ENCODE measurements at places on chromosomes 6 and 20.

DNA sequence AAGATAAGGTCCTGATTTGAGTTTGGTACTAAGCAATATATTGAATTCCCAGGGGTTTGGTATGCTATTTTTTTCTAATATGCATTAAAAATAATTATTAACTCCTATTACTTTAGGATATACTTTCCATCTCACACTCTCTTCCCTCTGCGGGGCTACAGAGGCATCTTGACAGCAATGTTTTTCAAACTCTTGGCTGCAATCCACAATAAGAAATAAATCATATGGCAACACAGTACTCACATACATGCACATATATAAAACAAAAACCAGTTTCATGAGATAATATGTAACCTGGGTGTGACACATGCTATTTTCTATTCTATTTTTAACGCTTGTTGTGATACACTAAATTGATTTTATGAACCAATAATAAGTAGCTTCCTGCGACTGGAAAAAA is 189.5 kb downstream of the UNC5CL start:
- DNase-seq = no peak

DNA sequence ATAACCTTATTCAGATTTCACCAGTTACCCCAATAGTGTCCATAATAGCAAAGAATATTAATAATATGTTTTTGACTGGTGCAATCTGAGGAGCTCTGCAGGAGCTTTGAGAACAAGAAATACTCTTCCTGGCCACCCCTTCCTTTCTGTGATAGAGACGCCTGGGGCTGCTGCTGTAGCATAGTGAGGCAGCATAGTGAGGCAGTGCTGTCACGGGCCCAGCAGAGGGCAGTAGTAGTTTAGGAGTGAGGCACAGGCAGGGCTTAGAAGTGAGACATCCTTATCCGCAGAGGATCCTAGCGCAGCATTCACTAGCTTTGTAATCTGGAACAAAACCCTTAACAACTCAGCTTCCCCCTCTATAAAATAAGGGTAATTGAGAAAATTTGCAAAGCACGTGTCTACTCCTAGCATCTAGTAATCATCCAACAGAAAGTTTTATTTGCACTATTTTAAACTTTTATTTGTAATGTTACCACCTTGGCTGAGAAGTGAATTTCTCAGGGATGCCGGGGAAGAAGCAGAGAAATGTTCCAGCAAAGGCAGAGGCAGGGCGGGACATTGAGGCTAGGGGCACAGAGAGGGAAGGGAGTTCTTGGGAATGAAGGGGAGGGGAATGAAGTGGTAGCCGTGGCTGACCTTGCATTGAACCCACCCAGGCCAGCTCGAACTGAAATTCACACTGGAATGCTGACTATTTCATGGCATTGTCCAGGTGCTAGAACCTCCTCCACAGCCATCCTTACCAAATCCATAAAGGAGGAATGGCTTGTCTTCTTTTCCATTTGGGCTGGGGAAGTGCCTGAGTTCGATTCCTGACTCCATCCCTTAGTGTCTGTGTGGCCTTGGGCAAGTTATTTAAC is 78.8 kb downstream of the CDS2 start:
- DNase-seq = peak; percentile 62

DNA sequence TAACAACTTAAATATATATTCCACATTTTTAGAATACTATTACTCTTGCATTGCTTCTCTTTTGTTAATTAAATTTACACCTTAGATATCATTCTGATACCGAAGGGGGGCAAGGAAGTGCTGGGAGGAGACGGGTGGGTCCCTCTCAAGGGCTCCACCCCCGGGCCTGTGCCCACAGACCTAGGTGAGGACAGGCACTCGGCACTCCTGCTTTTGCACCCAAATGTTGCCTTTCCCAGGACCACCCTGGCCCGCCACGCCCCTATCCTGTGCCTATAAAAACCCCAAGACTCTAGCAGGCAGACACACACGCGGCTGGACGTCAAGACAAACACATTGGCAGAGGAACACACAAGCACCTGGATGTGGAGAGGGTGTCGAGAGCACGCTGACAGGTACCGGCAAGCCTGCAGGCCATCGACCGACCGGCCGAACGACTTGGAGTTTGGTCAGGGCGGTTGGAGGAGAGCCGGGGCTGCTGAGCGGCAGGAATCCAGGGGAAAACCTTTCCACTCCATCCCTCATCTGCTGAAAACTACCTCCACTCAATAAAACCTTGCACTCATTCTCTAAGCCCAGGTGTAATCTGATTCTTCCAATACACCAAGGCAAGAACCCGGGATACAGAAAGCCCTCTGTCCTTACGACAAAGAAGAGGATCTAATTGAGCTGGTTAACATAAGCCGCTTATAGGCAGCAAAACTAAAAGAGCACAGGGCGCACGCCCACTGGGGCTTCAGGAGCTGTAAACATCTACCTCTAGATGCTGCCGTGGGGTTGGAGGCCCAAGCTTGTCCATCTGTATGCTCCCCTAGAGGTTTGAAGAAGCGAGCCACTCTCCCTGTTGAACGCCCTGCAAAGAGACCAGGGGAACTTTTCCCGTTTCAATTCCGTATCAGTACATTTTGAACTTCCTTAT is 197.4 kb upstream of the PRSS16 start:
- no peak for DNase-seq

GRCh38 chr6:161401587-161402309 is 127.9 kb upstream of the AGPAT4 start:
- DNase-seq = no peak

GRCh38 chr6:37492236-37492972 is 7.3 kb downstream of the CCDC167 start:
- DNase-seq = peak; percentile 54

DNA sequence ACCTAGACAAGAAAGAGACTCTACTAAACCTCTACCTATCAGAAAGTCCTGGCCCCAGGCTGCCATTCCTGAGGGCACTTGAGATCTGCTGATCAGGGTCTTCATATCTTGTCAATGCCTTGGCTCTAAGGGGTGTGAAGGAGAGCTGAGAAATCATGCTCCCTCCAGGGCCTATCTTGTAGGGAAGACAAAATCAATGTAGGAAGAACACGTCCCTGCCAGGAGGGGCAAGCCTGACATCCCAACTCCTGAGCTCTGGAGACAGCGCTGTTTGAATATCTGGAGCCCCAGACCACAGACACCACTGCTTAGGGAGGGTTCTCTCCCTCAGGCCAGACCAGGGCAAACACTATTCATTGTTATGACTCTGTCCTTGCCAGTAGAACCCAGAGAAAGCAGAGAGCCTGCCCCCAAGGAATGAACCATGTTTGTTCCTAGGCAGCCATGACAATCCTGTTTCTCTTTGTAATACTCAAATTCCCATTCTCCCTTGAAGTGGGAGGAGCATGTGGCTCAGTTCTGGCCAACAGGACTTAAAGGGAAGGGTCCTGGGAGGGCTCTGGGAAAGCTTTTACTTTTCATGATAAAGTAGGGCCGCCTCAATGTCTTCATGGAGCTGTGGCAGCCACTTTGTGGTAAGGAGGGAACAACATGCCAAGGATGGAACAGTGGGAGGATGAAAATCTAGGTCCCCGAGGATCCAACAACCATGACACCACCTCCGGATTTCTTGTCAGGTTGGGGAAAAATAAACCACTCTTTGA is 1.8 kb upstream of the FASTKD5 start:
- no peak for DNase-seq

DNA sequence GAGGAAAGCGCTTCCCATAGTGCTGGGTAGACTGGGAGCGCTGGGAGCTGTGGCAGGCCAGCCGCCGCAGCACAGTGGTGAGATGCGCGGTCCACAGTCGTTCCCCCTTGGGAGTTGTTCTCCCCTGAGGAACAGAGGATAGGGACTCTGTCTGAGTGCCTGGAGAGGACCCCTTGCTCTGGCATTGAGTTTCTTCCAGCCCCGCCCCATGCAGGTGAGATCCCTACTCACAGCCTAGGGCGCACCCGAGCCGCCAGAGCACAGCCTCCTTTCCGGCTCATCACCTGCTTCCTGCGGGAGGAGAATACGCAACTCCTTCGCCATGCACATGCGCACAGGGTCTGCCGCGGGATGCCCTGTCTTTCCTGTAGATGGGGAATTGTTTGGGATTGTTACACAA is 140.6 kb downstream of the PACRG start:
- no peak for DNase-seq

- DNase-seq = no peak
Observed at GRCh38 chr20:35625584-35626385, 10.2 kb downstream of the SPAG4 start.

- no peak for DNase-seq
Observed at GRCh38 chr6:33431880-33432541, 12.1 kb downstream of the SYNGAP1 start.

DNA sequence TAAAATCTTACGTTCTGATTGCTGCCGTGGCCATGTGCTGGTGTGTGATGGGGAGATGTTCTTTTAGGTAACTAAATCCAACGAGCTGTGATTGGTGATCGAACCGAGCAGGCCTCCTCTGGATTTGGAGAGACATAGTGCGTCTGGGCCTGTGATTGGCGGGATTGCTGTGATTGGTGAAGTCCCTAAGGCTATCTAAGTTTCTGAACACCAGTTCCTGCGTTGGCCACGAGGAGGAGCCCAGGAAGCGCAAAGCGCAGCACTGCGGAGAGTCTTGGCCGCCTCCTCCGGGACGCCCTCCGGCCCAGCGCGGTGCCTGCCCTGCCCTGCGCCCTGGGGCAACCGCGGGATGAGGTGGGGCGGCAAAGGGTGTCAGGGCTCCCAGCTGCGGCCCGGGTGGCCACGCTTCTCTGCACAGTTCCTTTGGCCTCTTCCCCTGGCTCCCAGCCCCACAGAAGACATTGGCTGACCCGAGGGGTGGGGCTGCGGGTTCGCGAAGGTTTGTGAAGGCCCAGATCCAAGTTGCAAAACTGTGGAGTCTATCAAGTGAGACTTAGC is 33.0 kb downstream of the HNF4A start:
- DNase-seq = peak; percentile 4

GRCh38 chr6:14763616-14764015 is 482.3 kb upstream of the JARID2 start:
- no peak for DNase-seq

DNA sequence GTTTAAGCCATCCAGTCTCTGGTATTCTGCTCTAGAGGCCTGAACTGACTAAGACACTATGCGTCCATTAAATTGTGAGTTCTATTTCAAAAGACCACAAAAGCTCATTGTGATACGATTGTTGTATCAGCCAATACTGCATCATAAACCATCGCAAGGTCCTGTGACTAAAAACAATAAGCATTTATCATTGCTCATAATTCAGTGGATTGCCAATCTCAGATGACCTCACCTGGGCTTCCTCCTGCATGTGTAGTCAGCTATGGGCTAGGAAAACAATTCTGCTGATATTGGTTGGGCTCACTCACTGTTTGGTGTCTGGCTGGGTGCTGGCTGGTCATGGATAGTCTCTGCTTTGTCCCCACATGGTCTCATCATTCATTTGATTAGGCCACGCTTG is 592.7 kb upstream of the BTBD3 start:
- no peak for DNase-seq

DNA sequence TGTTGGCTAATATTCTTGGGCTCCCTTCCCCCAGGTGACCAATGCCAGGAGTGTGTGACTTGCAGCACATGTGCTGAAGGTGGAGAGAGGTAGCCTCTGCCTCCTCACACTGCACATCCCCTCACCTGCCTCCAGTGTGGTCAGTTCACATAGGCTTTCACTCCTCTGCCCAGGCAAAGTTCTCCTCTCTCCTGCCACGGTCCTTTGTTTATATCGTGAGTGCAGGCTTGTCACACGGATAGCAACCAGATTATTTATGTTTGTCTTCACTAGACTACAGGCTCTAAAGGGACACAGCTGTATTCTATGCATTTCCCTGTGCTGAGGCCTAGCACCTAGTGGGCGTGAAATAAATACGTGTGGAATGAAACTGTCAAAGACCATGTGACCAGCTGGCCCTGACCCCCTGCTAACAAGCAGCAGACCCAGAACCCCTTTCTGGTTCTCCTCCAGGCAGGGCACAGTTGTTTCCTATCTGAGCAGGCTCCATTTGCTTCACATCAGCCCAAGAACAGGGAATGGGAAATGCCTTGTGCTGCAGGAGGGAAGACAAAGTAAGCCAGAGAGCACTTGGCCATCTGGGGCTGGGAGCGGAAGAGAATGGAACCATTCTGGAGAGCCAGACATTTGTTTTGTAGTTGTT is 42.3 kb downstream of the UNC5CL start:
- no peak for DNase-seq

- DNase-seq = no peak
Observed at GRCh38 chr6:116280933-116281316, 1.2 kb upstream of the TSPYL1 start.

DNA sequence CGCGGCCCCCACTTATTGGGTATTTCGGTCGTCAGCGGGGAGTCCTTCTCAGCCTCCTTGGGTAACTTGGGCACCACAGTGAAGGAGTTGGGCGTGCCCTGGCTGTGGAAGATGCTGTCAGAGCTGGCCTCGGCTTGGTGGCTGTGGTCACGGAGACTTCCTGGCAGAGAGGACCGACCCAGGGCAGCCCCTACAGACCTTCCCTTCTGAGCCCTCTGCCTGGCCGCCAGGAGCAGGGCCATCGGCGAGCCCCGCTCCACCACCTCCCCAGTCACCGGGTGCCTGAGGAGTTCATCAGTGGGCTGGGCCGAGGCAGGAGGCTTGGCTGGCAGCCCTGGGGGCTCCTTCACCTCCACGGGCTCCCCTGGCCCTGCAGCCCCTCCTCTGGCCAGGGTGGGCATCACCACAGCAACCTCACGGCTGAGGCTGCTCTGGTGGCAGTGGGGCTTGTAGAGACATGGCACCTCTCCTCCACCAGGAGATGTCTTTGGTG is 37.2 kb downstream of the C6orf132 start:
- no peak for DNase-seq

- no peak for DNase-seq
Observed at GRCh38 chr6:117481926-117482239, 591 bp upstream of the DCBLD1 start.

GRCh38 chr20:61328911-61329558 is 77.0 kb downstream of the CDH4 start:
- DNase-seq = no peak

GRCh38 chr6:93407186-93407585 is 12.2 kb downstream of the EPHA7 start:
- DNase-seq = peak; percentile 20

DNA sequence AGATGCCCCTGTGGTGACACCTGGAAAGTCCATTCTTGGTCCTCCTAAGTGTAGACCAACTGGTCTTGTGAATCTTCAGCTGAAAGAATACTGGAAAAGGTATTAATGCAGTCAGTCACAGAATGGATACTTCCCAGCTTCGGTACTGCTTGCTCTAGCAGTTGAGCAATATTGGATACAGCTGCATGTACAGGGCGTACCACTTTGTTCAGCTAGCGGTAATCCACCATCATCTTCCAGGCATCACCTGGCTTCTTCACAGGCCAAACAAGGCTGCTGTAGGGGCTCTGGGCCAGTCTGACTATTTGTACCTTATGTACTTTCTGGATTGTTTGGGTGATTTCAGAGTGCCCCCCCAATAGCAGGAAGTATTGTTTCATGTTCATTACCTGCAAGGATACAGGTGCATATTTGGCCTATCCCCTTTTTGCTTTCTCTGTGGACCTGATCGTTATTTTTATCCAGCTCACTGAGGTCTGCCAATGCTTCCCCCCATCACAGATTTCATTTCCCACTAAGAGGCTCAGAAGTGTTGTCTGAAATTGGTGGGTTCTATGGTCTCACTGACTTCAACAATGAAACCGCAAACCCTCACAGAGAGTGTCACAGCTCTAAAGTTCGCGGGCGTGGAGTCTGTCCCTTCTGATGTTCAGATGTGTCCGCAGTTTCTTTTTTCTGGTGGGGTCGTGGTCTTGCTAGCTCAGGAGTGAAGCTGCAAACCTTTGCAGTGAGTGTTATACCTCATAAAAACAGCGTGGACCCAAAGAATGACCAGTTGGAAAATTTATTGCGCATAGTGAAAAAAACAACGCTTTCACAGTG is 52.2 kb downstream of the TRIM27 start:
- DNase-seq = no peak

GRCh38 chr6:70590400-70590799 is 23.7 kb downstream of the SDHAF4 start:
- no peak for DNase-seq

- DNase-seq = no peak
Observed at GRCh38 chr6:139371421-139372203, 2.8 kb downstream of the CITED2 start.

Data from NCI-H1436 (cell line).